ENCODE measurements at places on chromosomes 6 and 20.

- no peak for DNase-seq
These were observed 888.4 kb upstream of the GJE1 start for GRCh38 chr6:141244366-141244765.

DNA sequence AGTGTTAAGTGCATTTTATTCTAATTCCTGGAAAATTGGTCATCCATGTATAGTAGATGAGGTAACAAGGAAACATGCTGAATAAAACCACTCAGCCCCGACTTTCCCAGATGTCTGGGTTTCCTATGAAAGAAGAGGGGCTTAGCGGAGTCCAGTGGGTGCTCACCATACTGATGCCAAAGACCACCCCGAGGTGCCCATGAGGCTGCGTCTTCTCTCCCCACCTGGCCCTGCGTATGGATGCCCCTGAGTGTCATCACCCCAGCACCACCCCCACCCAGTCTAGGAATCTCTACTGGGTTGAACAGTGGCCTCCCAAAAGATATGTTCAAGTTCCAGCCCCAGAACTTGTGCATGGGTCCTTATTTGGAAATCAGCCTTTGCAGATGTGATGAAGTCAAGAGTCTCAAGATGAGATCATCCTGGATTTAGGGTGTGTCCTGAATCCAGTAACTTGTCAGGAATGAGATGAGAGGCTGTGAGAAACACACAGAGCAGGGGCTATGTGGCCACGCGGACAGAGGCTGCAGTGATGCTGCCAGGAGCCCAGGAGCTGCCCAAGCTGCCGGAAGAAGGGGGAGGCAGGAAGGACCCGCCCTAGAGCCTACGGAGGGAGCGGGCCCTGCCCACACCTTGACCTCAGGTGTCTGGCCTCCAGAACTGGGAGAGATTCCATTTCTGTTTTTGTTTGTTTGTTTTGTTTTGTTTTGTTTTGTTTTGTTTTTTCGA is 124.6 kb upstream of the CDH4 start:
- DNase-seq, result no peak

GRCh38 chr6:168778201-168778600 is 337.2 kb downstream of the SMOC2 start:
- no peak for DNase-seq

GRCh38 chr20:6940048-6940447 is 172.6 kb downstream of the BMP2 start:
- no peak for DNase-seq

DNA sequence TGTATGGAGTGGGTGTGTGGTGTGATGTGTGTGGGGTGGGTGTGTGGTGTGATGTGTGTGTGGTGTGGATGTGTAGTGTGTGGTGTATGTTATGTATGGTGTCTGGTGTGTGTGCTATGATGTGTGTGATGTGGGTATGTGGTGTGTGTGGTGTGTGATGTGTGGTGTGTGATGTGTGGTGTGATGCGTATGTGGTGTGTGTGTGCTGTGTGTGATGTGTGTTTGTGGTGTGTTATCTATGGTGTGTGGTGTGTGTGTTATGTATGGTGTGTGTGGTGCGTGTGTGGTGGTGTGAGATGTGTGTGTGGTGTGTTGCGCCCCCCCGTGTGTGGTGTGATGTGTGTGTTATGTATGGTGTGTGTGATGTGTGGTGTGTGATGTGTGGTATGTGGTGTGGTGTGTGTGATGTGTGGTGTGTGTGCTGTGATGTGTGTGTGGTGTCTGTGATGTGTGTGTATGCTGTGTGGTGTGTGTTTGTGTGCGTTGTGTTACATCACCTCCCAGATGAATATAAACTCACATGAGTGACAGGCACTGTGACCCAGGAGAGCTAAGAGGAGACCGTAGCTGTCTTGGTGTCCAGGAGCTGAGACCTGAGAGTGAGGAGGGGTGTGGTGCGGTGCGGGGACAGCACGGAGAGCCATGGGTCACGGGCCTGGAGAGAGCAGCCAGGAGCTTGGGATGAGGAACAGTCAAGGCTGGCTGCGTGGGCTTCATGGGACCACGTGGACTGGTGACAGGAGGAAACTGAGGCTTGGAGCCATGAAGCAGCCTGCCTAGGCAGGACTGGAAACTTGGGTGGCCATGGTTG is 8.8 kb downstream of the DLGAP4 start:
- no peak for DNase-seq

GRCh38 chr6:35497571-35498421 is 917 bp upstream of the TEAD3 start:
- no peak for DNase-seq

- peak; percentile 7 for DNase-seq
These were observed 197.4 kb upstream of the KCNG1 start for GRCh38 chr20:51220293-51220706.

DNA sequence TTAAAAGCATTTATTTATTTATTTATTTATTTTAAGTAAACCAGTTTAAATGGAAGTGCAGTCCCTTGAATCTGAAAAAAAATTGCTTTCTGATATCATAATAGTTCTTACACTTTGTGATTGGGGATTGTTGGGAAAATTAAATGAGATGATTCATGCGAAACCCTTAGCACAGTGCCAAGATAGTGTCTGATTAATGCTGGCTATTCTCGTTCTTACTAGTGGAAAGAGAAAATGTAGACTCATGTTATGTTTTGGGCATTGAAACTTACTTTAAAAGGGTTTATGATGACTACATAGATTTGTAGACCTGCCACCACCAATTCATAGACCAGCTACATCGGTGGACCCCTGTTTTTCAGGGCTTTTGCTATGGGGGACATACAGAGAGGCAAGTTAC is 229.2 kb upstream of the ZFP64 start:
- DNase-seq, result no peak

GRCh38 chr6:167700199-167700598 is 126.5 kb upstream of the AFDN start:
- DNase-seq, result no peak

DNA sequence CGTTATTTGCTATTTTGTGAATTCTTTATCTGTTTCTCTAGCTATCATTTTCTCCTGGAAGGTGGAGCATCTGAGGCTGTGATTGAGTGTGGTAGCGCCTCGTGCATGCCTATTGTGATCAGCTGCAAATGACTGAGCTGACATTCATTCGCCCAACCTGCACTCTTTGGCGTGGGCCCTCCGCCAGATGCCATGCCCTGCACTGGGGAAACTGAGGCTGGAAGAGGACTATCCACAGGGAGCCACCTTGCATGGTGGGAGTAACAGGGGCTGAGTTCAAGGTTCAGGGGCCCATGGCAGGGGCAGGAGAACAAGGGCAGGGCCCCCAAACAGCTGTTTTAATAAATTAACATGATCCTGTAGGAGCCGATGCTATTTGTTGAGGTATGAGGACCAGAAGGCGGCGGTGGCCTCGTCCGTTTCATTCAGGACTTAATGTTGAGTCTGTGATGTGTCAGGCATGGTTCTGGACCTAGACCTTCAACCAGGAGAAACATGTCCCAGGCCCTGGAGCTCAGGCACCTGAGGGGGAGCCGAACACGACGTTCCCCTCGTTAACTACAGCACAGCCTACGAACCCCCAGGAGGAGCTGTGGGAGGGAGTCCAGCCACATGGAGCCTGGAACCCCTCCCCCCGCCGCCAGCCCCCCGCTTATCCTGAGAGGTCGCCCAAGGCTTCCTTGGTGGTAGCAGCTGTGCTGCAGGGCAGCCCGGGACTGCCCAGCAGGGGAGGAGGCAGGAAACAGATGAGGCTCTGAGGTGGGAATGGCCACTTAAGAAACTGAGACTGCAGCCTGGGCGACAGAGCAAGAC is 242.9 kb downstream of the CDH4 start:
- DNase-seq, result no peak

DNA sequence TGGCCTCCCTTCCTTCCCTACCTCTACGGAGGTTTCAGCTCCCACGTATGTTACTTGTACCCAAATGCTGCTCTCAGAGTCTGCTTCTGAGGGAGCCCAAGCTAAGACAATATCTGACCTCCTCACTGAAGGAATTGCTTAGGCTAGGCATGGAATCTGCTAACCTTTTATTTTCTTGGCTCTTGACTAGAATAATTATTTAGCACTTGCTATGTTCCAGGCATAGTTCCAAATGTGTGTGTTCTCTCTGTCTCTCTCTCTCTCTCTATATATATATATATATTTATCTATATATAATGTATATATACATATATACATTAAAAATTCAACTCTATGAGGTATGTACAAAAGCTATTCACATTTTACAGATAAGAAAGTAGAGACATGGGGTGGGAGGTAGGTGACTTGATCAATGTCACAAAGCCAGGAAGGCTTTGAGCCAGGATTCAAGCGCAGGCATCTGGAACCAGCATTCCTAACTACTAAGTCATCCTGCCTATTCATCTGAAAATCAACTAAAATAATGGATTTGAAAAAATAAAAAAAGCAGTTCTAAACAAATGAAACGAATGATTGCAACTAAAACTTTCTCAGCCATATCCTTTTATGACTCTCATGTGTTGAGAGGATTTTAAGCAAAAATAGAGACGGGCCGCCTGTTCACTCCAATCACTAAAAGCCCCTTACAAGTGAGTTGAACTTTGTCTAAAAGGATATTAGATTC is 189.7 kb upstream of the JAG1 start:
- DNase-seq, result no peak

GRCh38 chr6:101614774-101615173 is 221.3 kb downstream of the GRIK2 start:
- no peak for DNase-seq

GRCh38 chr6:81086991-81087390 is 665.5 kb downstream of the TENT5A start:
- no peak for DNase-seq

DNA sequence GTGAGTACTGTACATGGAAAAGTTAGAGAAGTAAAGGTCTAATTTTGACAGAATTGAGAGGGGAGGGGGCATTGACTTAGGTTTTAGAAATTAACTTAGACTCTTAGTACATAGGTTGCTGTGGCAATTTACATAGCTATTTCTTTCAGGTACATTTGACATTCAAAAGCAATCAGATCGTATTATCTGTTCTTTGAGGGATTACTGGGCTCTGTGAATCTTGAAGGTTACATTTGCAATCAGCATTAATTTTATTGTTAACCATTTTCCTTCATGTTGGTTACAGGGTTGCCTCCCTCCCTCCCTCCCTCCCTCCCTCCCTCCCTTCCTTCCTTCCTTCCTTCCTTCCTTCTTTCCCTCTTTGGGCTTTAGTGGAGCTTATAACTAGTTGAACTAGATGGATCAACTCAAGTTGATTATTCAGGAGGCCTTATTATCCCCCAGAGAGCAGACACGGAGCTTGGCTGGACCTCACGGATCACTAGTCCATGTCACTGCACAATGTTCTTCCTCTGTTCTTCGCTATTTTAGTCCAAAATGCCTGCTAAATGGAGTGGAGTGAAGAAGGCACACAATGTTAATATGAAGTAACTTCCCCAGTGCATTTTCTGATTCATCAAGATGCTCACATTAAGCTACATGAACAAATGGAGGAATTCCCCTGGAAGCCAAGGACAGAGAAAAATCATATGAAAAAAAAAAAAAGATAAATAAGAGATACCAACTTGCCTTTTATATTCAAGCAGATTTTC is 87.8 kb downstream of the PLCB4 start:
- no peak for DNase-seq

DNA sequence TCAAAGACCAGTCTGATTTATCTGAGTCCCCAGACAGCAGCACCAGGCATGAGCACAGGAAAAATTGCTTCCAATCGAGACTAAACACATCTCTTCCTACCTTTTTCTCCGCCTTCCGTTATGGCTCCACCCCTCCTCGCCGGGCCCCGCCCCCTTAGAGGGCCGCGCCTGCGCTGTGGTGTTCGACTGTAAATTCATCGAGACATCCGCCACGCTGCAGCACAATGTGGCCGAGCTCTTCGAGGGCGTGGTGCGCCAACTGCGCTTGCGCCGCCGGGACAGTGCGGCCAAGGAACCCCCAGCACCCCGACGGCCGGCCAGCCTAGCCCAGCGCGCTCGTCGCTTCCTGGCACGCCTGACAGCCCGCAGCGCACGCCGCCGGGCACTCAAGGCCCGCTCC is 8.9 kb downstream of the REM1 start:
- DNase-seq, result no peak

DNA sequence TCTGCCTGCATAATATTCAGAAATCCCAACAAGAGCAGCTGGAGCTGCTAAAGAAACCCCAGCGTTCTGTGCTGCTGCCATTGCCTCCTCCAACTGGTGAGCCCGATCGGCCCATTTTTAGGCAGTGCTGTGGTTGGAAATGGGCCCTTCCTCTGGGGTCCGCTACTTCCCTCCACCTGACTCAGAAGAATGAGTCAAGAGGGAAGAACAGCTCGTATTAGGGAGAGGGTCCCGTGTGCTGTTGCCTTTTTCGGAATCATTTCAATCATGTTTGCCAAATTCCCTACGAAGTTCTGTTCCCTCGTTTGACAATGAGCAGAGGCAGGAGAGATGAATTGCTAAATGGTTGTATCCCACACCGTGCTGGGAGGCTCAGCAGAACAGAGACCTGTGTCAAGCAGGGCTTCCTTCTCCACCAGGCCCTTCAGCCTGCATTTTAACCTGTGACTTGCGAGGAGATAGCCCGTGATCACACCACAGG is 38.4 kb downstream of the THBS2 start:
- no peak for DNase-seq

GRCh38 chr6:232982-233640 is 59.2 kb upstream of the DUSP22 start:
- DNase-seq, result no peak
